ENCODE measurements at places on chromosomes 2 and 18.
A peak's percentile ranks its signal among the peaks of the same experiment; 100 is the strongest.

DNA sequence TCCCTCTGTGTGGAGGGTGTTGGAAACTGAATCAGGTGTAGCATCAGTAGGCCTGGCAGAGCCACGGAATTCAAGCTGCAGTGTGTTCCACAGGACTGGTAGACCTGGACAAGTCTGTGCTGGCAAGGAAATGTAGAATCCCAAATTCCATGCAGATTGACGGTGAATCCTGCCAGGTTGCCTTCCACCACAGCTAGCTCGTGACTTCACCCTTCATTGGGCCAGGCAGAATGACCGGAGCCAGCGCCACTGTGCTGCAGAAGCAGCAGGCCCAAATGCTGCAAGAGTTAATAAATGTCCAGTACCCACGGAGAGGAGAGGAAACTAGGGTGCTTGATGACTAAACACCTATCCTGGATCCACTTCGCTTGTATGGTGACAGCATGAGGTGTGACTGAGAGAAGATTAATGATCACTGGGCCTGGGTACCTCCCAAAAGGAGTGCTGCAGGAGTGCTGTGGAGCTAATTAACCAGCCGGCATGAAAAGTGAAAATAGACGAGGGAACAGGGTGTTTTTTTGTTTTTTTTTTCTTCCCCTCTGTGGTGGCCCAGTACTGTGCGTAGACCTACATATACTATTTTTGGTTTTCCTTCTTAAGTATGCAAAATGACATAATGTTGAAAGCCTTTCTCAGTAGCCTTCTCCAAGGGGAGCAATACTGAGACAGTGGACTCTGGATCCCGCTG is 122.2 kb downstream of the TANC1 start:
- DNase-seq = no peak

DNA sequence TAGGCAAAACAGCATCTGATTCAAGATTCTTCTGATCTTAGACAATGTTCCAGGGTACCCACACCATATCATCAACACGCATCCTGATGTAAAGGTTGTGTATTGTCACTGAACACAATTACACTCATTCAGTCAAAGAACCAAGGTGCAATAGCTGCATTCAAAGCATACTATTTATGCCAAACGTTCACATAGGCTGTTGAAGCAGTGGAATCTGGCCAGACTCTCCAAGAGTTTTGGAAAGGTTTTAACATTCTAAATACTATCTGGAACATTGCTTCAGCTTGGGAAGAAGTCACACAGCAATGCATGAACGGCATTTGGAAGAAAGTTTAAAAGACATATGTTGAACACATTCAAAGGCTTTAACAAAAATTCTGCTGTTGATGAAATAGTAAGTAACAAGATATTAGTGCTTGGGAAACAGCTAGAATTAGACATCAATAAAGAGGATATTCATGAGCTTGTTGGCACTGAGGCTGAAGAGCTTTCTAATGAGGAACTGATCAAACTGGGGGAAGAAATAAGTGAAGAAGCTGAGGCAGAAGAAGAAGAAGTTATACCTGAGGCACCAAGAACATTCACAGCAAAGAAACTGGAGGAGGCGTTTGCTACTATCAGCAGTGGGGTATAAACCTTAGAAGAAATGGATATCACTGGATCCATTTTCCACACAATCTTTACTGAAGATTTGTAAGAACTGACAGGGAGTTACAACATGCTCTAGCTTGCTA is 47.6 kb upstream of the MSH6 start:
- DNase-seq = no peak

- DNase-seq = no peak
These were observed 73.4 kb downstream of the RPRM start for GRCh38 chr2:153405196-153405595.

- no peak for DNase-seq
These were observed 307.5 kb downstream of the TCF4 start for GRCh38 chr18:55280503-55280902.

DNA sequence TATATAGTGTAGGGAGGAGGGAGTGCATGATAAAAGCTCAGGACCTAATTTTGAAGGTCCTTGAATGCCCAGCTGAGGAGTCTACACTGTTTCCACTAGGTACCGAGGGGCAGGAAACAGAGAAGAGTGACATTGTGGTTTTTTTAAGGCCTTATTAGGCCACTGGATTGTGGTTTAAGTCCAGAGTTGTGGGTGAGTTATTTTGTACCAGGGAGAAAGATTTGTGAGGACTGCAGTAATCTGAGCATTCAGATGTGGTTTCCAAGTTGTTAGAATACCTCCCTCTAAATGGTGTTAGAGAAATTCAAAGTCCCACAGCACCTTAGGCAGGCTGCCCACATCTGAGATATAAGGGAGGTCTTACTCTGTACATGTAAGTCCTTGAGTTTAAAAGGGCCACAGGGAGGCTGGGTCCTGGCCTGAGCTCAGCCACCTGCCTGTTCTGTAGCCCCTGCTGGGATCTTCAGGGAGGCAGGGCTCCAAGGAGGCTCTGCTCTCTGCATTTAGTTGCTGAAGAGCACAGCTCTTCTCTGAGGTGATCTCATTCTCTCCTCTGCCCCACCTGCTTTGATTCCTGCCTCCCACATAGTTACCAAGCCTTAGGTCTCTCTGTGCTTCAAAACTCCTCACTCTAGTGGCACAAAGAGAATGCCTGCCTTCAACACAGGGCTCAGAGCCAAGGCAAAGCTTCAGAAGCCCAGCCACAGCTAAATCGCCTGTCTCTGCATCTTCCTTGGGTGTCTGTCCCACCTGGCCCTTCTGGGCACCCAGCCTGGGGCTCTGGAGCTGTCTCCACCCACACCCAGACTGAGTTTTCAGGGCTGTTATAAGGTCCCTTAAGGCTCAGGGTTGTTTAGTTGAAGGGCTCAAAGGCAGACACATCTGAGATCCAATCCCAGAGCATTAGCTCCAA is 88.1 kb downstream of the VSNL1 start:
- no peak for DNase-seq

DNA sequence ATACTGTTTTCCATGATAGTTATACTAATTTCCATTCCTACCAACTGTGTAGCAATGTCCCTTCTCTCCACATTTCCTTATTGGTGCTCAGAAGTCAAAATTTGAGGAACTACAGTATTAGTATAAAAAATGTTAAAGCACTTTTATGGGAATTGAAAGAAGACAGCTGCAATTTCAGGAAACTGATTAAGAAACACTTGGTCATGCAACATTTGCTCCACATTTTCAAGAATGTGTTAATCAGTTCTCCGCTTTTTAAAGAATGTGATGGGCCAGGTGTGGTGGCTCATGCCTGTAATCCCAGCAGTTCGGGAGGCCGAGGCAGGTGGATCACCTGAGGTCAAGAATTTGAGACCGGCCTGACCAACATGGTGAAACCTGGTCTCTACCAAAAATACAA is 33.6 kb upstream of the MGAT4A start:
- DNase-seq = no peak

DNA sequence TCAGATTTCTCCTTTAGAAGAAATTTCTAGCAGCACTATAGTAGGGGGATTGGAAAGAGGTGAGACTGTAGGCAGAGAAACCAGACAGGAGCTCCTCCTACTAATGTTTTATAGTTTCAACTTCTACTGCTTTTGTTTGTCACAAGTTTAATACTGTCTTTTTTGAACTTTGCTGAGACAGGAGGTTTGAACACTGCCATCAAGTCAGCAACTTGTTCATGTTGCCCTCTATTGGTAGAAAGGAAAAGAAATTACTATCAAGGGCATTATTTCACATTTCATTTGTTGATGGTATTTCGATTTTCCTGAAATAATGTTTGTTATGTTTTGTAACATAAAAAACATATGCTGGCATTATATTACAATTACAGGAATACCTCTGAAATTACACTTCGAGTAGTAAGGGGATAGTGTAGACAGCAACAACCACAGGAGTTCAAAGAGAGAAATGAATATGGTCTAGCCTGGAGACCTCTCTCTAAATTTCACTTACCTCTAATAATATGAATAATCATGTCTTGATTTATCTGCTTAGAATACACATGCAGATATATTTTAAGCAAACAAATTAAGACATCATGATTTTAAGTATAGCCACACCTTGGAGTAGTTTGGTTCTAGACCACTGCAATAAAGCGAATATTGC is 12.4 kb upstream of the CCDC88A start:
- DNase-seq = no peak

GRCh38 chr2:152445791-152446201 is 110.8 kb downstream of the FMNL2 start:
- DNase-seq = peak; percentile 61

- DNase-seq = no peak
These were observed 45.6 kb upstream of the MSH6 start for GRCh38 chr2:47737191-47737975.

- DNase-seq = no peak
These were observed 418.5 kb upstream of the MAP2 start for GRCh38 chr2:209005371-209005770.

GRCh38 chr18:65790604-65791003 is 39.8 kb downstream of the CDH7 start:
- no peak for DNase-seq

Data from MG63 (cell line).